Muscle of back (tissue), 13 donors: ENCODE measurements at places on chromosomes 2 and 18. TPM values are rescaled to one million over a fixed set of nuclear protein-coding genes. Genes with fewer than 3 reads are reported as not detected.

DNA sequence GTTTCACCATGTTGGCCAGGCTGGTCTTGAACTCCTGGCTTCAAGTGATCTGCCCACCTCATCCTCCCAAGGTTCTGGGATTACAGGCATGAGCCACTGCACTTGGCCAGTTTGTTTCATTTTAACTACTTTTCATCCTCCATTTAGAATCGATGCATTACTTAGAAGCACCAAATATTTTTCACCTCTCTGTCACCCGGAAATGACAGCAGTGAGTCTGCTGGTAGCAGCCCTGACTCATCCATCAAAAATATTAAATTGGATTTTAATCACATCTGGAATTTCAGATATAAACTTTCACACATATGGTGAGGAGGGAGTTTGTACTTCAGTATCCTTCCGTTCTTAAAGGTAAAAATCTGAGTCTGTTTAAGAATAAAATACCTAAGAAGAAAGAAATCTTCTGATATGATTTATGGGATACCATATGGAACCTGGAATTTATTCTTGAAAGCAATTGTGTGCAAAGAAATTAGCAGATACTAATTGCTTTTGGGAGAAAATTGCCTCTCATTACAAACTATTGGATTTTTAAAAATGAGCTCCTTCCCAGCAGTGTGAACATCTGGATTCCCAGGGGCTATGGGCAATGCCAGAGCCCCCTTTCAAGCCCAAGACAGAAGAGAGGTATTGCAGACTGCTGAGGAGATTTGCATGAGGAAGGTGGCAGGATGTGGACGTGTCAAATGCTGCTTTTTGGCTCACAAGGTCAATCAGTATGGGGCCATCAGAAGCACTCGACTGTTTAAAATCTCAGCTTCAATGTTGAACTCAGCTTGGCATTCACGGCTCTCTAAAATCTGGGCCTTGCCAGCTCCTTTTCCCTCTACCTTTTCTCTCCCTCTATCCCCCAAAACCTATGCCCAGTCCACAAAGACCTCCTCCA is 279.5 kb upstream of the SIX2 start:
- DNase-seq: peak; percentile 42

The RESP18 gene
- not detected for polyA plus RNA-seq

The SIX2 gene
- 5.4 TPM for polyA plus RNA-seq

The UGT1A8 gene
- not detected for polyA plus RNA-seq

The COL3A1 gene
- 9,655 TPM for polyA plus RNA-seq

GRCh38 chr2:215979620-215980019 is 33.7 kb downstream of the MREG start:
- DNase-seq: no peak

The TXNDC2 gene
- 0.04 TPM for polyA plus RNA-seq

DNA sequence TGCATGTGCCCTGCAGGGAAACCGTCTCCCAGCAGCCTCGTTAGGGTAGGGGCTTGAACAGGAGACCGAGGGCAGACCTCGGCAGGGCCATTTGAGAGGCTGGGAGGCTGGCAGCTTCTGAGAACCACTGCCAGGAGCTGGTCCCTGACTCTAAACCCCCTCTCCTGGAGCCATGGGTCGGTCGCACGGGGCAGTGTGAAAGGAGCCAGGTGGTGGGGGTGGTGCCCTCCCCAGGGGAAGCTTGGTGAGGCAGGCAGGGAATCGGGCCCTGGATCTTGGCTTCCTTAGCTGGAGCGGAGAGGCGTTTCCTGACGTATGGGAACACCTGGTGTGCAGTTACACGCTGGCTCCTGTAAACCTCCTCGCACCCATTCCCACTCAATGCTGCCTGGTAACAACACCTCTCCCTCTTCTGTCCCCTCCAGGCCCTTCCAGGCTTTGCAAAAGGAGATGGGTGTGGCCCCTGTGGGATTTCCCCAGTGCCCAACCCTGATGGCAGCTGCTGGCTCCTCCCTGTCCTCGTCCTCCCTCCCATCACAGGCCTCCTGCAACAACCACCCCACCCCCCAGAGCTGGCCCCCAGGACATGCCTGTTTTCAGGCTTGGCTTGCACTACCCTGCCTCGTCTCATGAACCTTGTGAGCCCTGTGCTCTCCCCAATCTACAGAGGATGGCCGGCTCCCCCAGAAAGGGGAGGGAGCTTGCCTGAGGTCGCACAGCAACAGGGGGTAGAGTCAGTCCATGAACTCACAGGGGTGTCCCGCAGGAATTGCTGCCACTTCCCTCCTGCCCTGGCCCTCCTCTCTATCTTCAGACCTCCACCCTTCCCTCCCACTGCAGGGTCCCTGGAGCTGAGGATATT is 24.4 kb downstream of the ADRA2B start:
- no peak for DNase-seq

DNA sequence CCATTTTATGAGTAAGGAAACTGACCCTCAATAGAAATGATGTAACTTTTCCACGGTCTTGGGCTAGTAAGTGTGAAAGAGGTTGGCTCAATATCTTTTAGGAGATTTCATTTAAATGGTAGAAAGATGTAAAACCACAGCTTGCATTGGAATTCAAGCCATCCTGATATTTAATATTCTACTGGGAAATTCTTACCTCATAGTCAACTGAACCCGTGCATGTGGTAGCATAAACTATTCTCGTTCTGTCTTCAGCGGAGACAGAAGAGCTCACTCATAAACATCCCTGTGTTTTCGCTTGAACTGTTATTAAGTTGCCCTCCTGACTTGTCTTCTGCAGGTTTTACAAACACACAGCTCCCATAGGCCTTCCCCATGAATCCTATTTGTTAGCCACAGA is 8.5 kb upstream of the SPATS2L start:
- no peak for DNase-seq

GRCh38 chr2:102717308-102718018 is 44.4 kb upstream of the TMEM182 start:
- no peak for DNase-seq

- DNase-seq: no peak
Observed at GRCh38 chr18:37846996-37847395, 281.4 kb upstream of the CELF4 start.

The GAD1 gene
- 2.8 TPM for polyA plus RNA-seq

DNA sequence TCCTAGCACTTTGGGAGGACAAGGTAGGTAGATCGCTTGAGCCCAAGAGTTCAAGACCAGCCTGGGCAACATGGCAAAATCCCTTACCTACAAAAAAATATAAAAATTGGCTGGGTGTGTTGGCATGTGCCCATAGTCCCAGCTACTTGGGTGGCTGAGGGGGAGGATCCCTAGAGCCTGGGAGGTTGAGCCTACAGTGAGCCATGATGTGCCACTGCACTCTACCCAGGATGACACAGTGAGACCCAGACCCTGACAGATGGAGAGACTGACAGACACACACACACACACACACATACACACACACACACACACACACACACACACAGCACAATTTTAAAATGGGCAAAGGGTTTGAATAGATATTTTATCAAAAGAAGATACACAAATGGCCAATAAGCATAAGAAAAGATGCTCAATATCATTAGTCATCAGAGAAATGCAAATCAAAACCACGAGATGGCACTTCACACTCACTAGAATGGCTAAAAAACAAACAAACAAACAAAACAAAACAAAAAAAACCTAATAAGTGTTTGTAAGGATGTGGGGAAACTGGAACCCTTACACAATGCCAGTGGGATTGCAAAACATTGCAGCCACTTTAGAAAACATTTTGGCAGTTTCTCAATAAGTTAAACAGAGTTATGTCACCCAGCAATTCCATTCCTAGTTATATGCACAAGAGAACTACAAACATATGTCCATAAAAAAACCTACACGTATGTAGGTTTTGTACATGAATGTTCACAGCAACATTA is 42.3 kb downstream of the BAZ2B start:
- DNase-seq: no peak

DNA sequence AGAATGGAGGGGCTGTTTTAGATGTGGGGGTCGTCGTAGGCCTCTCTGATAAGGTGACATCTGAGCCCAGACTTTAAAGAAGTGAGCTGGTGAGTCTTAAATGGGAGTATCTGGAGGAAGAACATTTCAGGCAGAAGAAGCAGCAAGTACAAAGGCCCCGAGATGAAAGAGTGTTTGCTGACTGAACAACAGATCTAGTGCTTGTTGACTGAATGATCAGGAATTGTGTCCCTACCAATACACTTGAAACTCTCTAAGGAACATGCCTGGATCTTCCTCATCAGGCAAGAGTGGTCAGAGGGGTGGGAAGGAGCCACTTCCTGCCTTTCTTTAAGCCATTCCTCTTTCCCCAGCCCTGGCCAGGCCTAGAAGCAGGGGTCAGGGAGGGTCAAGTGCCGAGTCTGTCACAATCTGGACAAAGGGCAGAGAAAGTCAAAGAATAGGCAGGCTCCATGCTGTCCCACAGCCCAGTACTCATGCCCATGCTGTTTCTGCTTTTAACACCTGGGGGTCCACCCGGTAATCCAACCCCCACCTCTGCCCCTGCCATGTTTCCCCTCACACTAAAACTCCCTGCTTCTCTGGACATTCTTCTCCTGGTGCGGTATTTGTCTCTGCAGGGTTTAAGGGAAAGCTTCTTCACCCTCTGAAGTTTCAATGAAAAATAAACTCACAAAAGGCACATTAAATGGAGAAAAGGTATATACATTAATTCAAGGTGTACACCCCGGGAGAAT is 3.0 kb upstream of the TMEM37 start:
- DNase-seq: no peak

The EGR4 gene
- polyA plus RNA-seq: not detected

GRCh38 chr2:110820128-110820527 is 87.8 kb downstream of the ACOXL start:
- no peak for DNase-seq

The CSRNP3 gene
- 7.9 TPM for polyA plus RNA-seq

The SPC25 gene
- polyA plus RNA-seq: 9.8 TPM

GRCh38 chr2:134278553-134278952 is 24.7 kb downstream of the MGAT5 start:
- no peak for DNase-seq

The CBLN2 gene
- 0.48 TPM for polyA plus RNA-seq

DNA sequence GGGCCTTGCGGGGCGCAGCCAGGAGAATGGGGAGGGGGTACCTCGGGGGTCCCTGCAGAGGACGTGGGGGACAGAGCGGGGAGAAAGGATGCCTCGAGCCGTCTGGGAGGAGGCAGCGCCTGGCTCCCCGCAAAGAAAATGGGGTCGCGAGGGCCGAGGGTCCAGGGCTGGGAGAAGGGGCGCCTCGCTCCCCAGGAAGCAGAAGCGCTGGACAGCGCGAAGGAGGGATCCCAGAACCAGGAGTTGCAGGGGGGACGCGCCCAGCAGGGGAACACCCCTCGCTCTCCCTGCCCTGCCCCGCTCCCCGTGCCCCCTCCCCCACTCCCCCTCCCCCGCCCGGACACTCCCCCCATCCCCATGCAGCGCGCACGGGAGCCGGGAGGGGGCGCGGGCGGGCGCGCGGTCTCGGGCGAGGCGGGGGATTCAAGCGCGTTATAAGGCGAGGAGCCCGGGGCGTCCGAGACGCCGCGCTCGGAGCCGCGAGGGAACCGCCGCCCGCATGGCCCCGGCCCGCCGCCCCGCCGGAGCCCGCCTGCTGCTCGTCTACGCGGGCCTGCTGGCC is at the start of gene ERFE:
TSS of gene ERFE (plus strand) at position 462 of the 562 bp plus-strand sequence. CDS start at position 500, 38 bp downstream.
- DNase-seq: no peak

DNA sequence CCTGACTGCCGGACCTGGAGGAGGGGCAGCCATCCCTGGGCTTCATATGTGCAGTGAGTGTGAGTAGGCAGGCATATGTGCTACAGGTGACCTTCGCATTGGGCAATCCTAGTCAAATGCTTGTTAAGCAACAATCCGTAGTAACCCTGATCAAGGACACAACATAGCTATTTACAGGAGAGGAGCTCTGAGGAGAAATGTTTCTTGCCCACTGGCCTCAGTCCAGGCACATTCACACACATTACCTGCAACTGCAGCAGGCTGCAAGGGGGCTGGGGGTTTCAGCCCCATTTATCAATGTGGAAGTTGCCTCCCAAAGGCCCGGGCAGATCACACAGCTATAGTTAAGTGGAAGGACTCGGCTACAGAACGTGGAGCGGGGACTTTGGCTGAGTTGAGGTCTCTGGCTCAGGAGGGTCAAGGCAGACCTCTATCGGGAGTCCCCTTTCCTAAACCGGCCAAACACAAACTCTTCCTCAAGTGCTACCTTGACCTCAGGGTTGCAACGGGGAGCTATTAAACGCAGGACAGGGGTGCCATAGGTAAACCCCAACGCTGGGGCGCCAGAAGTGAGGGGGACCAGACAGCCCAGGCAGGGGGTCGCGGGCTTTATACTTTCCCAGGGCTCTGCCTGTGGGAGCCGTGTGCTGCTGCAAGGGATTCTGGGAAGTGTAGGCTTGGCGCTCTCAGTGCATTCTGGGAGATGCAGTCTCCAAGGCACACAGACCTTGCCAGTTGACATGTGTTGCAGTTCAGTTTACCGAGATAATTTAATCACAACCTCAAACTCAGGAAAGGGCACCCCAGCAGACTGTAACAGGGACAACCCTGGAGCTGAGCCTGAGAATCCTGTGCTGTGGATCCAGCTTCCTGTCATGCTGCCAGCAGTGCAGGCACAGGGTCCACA is 9.4 kb downstream of the KHK start:
- peak; percentile 85 for DNase-seq

The SULT1C3 gene
- not detected for polyA plus RNA-seq

DNA sequence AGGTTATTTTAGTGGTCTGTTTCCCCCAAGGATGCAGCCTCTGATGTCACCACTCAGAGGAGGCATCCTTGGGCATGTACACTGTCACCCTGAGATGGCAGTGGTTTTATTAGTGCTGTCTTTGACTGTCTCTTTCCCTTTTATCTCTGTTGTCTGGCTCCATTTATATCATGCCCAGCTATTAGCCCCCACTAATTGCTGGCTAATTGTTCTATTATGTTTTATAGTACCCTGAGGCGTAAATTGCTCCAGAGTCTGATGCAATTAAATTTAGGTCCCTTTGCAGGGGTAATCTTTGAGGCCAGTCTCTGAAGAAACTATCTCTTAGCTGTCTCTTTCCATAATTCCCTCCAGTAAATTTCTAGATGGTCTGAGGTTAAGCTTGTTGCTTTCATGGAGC is 301.0 kb upstream of the KLHL29 start:
- DNase-seq: no peak

The KYNU gene
- polyA plus RNA-seq: 0.67 TPM

The DAW1 gene
- polyA plus RNA-seq: not detected

- no peak for DNase-seq
Observed at GRCh38 chr18:44700652-44701051, 20.0 kb downstream of the SETBP1 start.

- peak; percentile 71 for DNase-seq
Observed at GRCh38 chr2:160406591-160407392, 86.8 kb downstream of the RBMS1 start.
